ENCODE measurements at places on chromosomes 16 and 17.

DNA sequence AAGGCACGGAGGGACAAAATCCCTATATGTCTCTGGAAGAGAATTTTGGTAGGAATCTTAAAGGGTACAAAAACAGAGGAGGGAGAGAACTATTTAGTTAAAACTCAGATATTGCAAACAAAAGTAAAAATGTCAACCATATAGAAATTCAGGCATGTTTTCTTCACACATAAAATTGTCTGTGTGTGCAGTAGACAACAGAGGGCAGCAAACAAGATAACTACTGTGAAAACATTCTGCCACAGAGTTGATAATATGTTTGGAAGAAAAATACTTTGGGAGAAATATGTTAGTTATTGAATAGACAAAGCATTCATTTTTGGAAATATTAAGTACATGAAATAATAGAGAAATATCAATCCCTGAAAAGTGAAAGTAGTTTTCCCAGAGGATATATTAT lies 56.2 kb downstream of the SNX11 start:
- DNase-seq: no peak

GRCh38 chr17:31061678-31062077 lies 33.1 kb upstream of the NF1 start:
- no peak for DNase-seq

- no peak for DNase-seq
Observed at GRCh38 chr17:50551433-50551815, 4.5 kb downstream of the SPATA20 start.

DNA sequence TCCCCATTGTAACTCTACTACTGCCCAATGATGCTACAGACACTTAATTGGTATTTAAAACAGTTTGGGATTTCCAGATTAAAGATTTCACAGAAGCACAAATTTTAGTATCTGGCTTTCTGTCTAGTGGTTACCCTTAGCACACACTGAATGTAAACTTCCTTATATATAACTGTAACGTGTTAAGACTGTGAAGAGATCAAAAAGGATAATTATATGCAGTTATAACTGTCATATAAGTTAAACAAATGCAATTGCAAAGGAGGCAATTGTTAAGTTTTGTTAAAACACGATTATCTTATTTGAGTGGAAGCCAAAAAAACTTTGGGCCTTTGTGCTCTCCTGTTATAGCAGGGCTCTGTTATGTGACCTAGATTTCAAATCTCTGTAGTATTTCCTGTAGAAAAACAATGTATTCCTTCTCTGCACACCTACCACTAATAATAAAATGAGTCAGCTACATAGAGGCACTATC lies 147.9 kb downstream of the STXBP4 start:
- DNase-seq: no peak

GRCh38 chr17:42107597-42108576 lies 4.6 kb downstream of the DHX58 start:
- no peak for DNase-seq
